ENCODE measurements at places on chromosomes 6 and 20.

DNA sequence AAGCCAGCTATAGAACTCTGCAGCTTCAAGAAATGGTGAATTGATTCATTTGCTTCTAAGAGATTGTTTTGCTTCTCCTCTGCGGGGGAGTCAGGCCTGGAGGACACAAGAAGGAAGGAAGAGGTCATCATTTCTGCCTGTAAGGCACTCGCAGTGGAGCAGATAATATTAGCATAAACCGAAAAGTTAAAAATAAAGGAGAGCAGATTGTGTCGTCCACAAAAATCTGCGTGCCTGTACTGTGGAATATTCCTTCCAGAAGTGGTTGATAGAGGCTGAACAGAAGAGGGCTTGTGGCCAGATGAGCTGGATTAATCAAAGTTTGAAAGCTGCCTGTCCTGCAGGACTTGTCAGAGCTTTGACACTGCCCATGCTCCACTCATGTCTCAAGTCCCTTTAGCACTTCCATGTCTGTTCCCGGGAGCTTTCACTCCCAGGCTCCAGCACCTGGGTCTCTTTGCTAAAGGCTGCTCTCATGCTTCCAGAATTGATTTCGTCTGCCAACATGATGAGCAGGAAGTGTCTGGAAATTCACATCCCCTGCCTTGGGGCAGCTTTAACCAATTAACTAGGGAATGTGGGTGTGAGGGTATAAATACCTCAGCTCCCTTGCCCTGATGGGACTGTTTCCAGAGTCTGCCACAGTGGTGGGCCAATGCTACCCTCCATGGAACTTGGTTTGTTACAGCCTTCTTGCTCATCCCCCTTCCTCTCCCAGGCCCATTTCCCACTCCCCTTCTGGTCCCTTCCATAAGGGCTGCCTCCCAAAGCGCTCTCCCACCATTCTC is 65.1 kb upstream of the STX16 start:
- no peak for DNase-seq

GRCh38 chr6:132204591-132204990 is 196.7 kb downstream of the MOXD1 start:
- no peak for DNase-seq

DNA sequence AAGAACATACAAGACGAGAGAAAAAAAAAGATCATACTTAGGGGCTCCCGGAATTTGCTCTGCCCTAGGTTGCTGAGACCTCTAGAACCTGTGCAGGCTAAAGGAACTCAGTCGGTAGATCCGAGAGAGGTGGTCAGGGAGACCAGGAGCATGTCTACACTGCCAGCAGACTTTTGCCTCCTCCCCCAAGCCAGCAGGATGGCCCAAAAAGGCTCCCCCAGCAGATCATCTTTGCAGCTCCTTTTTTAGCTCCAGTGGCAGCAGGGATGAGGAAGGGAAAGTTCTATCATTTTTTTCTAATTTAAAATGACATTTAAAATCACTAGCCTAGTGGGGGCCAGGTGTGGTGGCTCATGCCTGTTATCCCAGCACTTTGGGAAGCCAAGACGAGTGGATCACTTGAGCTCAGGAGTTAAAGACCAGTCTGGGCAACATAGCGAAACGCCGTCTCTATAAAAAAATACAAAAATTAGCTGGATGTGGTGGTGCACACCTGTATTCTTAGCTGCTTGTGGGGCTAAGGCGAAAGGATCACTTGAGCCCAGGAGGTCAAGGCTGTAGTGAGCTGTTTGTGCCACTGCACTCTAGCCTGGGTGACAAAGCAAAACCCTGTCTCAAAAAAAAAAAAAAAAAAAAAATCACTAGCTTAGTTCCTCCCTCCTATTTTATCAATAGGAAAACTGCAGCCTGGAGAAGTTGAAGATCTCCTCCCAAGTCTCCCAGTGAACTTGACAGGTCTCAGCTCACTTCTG is 69.3 kb upstream of the MYL9 start:
- no peak for DNase-seq

DNA sequence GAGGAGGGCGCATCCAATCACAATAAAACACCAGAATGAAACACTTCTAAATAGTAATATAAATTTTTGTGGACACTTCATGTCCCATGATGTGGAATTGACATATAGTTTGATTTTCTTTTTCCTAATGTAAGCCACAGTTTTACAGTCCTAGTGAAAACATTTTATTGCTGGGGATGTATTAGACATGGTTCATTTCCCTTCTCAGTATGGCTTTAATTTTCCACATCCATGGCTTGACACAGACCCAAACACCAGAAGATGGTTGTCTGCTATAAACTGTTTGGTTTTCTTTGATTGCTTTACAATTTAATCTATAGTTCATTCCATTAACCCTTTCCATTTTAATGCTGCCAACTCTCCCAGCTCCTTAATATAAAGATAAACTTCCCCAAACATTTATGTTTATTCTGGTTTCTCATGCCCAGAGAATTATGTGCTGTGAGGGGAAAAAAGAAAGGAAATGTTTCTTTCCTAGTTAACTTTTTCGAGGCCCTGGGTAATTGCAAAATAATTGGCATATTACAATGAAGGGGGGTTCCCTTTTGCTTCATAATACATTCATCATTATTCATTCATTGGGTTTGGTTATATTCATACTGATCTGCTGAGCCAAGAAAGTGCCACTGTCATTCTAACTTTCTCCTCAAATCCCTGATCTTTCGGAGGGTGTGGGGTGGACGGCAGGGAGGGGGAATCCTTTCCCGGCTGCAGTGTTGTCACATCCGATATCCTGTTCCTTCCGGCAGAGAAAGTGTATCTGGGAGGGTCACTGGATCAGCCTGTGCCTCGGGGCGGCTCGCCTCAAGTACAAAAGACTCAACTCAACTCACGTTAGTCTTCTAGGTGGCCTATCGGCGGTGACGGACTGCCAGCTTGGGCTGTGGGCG is 127.6 kb upstream of the TFAP2D start:
- no peak for DNase-seq

DNA sequence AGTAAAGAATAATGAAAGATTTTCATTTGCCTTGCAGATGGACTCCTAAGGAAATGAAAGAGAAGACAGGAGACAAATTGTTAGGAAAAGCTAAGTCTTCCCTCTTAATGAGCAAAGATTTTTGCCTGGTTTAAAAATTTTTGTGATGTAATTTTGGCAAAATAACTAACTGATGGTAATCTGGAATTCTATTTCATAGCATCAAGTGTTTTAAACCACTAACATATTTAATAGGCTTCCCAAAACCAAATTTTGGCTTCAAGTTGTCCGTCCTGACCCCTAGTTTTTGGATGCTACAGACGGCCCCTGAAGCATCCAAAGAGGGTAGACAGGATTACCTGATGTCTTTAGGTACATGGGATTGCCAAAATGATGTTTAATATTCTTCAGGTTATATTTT is 124.3 kb downstream of the TPBG start:
- DNase-seq, result no peak

DNA sequence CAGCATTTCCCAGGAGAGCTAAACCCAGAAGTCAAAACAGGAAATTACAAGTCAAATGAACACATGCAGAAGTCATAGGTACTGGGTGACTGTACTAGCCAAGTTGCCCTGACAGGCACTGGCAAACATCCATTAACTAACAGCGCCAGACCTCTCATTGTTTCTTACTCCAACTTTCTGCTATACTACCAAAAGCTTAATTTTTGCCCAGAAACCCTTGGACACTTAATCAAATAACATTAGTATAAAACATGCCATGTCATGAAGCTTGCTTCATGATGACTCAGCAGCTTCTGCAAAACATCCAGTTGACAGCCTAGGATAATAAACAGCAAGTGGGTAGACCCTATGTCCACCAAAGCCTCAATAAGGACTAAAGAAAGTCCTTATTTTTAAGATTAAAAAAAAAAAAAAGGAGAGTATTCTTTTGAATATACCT is 3.5 kb downstream of the NUP153 start:
- no peak for DNase-seq

GRCh38 chr6:34132486-34133185 is 13.3 kb downstream of the GRM4 start:
- no peak for DNase-seq

GRCh38 chr6:33827546-33828451 is 24.0 kb upstream of the MLN start:
- DNase-seq, result no peak

GRCh38 chr20:32244150-32244823 is 33.2 kb upstream of the KIF3B start:
- no peak for DNase-seq

DNA sequence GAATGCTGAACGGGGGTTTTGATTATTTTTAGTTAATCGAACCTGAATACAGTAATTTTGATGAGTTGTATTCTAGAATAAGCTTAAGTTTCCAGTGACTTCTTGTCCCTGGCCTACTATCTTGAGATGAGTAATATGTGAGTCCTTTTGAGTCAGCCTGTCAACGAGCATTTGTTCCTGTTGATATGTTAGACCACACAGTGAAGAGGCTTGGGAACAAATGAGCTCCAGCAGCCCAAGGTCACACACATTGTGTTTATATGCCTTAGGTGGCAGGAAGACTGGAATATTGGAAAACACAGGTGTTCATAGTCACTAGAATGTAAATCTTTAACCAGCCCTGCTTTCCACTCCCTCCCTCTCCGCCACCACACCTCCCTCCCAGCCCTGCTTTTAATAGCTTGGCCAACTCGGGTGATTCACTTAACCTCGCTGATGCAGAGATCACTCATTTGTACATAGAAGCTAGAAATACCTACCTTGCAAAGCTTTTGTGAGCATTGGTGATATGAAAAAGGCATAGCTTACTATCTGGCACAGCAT is 9.1 kb downstream of the SMPDL3A start:
- no peak for DNase-seq

GRCh38 chr20:57384953-57385761 is 6.0 kb upstream of the RBM38 start:
- DNase-seq, result no peak

GRCh38 chr6:14436592-14437132 is 319.1 kb downstream of the CD83 start:
- no peak for DNase-seq

Measured in activated CD8-positive, alpha-beta memory T cell treated with anti-CD3 and anti-CD28 coated beads for 1 hour (primary cell).